ENCODE measurements at places on chromosomes 5 and 9.

DNA sequence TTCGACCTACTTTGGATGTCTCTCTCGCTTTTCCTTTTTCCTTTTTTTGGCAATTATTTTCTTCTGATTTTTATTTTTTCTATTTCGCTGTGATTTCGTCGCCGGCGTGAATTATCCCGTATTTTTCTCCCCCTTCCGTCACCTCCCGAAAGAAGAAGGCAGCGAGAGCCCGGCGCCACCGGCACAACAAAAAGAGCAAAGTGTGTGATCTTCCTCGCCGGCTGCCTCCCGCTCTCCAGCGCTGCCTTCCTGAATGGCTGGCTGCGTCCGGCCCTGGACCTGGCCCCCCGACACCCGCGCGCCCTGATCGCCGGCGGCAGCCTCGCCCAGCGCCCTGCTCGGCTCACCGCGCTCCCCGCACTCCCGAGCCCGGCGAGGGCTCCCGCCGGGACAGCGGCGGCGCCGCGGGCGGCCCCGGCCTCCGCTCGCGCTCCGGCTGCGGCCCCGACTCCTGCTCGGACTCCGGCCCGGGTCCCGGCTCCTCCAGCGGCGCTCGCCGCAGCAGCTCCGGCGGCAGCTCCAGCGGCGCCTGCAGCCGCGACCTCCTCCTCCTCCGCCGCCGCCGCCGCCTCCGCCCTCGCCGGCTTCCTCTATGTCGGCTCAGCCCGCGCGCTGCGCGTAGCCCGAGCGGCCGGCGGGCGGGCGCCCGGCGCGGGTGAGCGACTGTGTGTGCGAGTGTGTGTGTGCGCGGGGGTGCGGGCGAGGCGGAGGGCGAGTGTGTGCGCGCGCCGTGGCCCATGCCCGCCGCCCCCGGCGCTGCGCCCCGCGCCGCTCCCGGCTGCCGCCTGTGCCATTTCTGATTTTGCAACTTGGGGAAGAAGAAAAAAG, 960 bp downstream of the NR2F1 start:
- no peak for DNase-seq

- no peak for DNase-seq
These were observed 168.0 kb downstream of the TAF11L14 start for GRCh38 chr5:17802256-17802655.

- DNase-seq = no peak
These were observed 16.6 kb downstream of the ARRDC3 start for GRCh38 chr5:91366551-91366950.

DNA sequence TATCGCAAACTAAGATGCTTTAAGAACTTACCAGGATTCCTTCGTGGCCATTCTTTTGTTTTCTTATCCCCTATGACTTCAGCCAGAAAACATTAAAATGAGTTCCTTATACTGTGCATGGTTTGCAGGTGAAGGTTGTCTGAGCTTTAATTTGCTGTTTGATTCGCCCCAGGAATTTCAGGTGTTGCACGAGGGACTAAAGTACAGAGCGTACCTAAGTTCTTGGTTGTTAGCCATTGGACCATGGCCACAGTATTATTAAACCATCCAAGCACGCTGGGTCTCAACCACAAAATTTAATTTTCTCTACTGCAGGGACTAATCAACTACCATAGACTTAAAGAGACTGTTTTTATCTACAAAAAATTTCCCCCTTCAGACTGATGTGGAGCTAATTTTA, 208.4 kb upstream of the MPDZ start:
- no peak for DNase-seq
